H1 (cell line): ENCODE measurements at places on chromosomes 1 and 21.

DNA sequence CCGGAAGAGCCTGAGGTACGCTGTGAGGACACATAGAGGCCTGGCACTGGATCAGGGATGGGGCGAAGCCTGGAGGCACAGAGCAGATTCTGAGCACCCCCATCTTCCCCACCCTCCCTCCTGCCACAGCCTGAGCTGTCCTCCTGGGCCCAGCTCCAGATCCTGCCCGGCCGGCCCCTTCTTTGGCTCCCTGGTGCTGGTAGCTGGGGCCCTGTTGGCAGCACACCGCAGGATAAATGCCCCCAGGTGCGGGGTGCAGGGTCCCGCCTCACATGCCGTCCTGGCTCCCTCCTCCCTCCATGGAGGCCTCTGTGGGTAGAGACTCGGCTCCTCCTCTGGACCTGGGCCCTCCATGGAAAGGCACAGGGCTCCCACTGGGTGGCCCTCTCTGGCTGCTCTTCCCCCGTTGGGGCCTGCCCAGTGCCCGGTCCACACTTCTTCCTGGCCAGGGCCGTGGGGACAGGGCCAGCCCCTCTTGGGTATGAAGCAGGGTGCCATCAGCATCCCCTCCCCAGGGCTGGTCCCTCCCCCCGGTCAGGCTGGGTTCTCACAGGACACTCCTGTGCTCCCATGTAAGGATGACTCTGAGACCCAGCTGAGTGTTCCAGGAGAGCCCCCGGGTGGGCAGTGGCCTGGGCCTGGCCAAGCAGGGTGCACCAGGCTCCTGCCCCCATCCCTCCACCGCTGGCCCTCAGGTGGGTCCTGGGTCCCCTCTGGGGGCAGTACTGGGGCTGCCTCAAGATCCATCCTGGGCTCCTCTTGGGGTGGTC, 1.1 kb upstream of the OBSCN start:
- no peaks in the 10 kb centered on the region; the same call in 1 of the 2 replicates for H3K4me1 ChIP-seq
- H3K36me3 ChIP-seq: no peaks in the 10 kb centered on the region
- H3K27me3 ChIP-seq: peaks cover 11% of the 10 kb centered on the region

DNA sequence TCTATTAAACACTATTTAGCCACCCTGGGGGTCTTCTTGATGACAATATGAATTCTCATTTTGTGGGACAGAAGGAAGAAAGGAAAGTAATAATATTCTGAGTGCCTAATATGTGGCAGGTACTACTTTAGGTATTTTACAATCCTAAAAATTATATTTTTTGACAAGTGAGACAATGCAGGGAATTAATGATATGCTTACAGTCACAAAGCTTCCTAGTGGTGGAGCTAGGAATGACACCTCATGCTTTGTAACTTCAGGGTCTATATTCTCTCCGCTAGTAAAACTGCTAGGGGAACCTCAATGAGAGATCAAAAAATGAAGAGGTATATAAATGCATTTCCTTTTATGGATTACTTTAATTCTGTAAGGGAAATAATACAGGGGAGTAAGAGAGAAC, 44.3 kb downstream of the TPR start:
- no peak overlapping the region for H3K4me3 ChIP-seq
- DNase-seq: no peak
- H3K4me1 ChIP-seq: no peaks in the 10 kb centered on the region
- no peak overlapping the region for H3K27ac ChIP-seq
- peaks cover 58% of the 10 kb centered on the region for H3K36me3 ChIP-seq
- H3K27me3 ChIP-seq: no peaks in the 10 kb centered on the region

- H3K27me3 ChIP-seq: no peaks in the 10 kb centered on the region
- peak overlapping the region; percentile 77 for H3K27ac ChIP-seq
- H3K4me1 ChIP-seq: peaks cover 19% of the 10 kb centered on the region
- DNase-seq: no peak
These were observed 18.8 kb upstream of the TENT5B start for GRCh38 chr1:27031235-27032118.

DNA sequence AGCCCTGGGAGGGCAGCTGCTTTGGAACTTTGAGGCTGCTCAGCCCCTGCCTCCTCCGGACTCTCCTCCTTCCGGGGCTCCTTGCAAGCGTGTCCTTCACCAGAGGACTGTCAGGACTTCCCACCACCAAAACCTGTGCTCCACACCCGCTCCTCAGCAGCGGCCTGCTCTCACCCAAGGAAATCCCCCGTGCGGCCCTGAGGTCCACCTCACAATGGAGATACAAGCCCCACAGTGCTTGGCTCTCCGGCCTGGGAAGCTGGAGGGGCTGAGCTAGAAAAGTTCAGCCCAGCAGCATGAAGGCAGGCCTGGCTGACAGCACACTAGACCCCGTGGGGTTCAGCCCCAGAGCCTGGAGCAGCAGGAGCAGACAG, 33.6 kb downstream of the PGBD5 start:
- peaks cover 5% of the 10 kb centered on the region for H3K4me1 ChIP-seq
- H3K36me3 ChIP-seq: no peaks in the 10 kb centered on the region
- H3K4me3 ChIP-seq: no peak overlapping the region
- DNase-seq: no peak

GRCh38 chr1:168565825-168566224, 10.6 kb upstream of the XCL1 start:
- no peaks in the 10 kb centered on the region for H3K27me3 ChIP-seq
- H3K36me3 ChIP-seq: no peaks in the 10 kb centered on the region

- no peak overlapping the region for H3K4me3 ChIP-seq
- H3K27ac ChIP-seq: no peak overlapping the region
- DNase-seq: no peak
- no peaks in the 10 kb centered on the region for H3K27me3 ChIP-seq
- peaks cover 20% of the 10 kb centered on the region; the same call in 1 of the 2 replicates for H3K36me3 ChIP-seq
These were observed 44.0 kb downstream of the ODF2L start for GRCh38 chr1:86352086-86352485.

GRCh38 chr1:111875640-111876039, 113.8 kb downstream of the KCND3 start:
- H3K4me3 ChIP-seq: no peak overlapping the region
- no peaks in the 10 kb centered on the region for H3K36me3 ChIP-seq
- no peaks in the 10 kb centered on the region for H3K27me3 ChIP-seq
- H3K27ac ChIP-seq: no peak overlapping the region

DNA sequence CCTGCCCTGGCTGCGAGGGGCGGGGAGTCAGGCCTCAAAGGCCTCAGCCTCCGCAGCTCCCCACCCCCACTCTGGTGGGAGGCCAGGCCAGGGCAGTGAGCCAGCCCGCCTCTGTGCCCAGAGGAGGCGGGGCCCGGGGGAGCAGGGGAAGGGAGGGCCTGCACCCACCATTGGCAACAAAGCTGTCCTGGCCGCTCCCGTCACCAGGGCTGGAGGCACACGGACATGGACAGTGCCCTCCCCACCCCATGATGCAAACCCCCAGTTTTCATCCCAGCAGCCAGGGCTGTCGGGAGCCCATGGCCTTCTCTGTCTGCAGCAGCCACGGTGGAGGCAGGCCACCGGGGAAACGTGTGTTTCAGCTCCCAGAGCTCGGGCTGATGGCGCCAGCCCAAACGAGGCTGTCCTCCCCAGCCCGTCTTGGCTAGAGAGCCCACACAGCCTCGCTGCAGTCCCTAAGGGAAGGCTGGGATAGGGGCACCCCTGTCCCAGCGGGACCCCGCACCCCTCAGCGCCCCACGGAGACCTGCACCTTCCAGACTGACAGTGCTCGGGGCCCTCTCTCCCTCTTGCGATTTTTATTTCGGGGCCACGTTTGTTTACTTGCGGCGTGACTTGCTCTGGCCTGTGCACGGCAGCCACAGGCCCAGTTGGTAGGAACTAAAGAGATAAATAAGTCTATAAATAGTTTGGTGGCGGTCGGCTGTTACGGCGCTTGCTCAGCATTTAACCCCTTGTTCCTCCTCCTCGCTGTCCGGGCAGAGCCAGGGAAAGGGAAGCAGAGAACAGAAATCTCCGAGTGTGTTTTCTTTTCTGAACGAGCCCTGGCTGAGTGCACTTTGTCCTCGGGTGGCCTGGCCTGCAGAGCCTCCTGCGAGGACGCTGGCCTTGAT, 101.8 kb downstream of the PRDM16 start:
- H3K27me3 ChIP-seq: no peaks in the 10 kb centered on the region
- no peak overlapping the region; the same call in 1 of the 2 replicates for H3K27ac ChIP-seq
- no peaks in the 10 kb centered on the region for H3K36me3 ChIP-seq
- H3K4me1 ChIP-seq: peaks cover 9% of the 10 kb centered on the region; the same call in 1 of the 2 replicates

- no peak overlapping the region for H3K4me3 ChIP-seq
- no peaks in the 10 kb centered on the region for H3K27me3 ChIP-seq
- no peaks in the 10 kb centered on the region for H3K36me3 ChIP-seq
- no peaks in the 10 kb centered on the region for H3K4me1 ChIP-seq
- no peak overlapping the region for H3K27ac ChIP-seq
These were observed 355.6 kb downstream of the PRDM2 start for GRCh38 chr1:14055442-14056223.

- DNase-seq: peak; percentile 92
- H3K36me3 ChIP-seq: no peaks in the 10 kb centered on the region
- H3K27me3 ChIP-seq: no peaks in the 10 kb centered on the region
- no peak overlapping the region for H3K4me3 ChIP-seq
These were observed 10.8 kb downstream of the ADAMTSL4 start for GRCh38 chr1:150560011-150560438.

GRCh38 chr1:94560333-94560732, 18.8 kb upstream of the F3 start:
- no peak overlapping the region for H3K4me3 ChIP-seq
- H3K36me3 ChIP-seq: no peaks in the 10 kb centered on the region
- H3K27ac ChIP-seq: no peak overlapping the region
- no peaks in the 10 kb centered on the region for H3K4me1 ChIP-seq
- DNase-seq: no peak

- DNase-seq: no peak
- no peaks in the 10 kb centered on the region for H3K27me3 ChIP-seq
- H3K4me1 ChIP-seq: no peaks in the 10 kb centered on the region
- no peak overlapping the region for H3K4me3 ChIP-seq
These were observed 1017.6 kb downstream of the KCNT2 start for GRCh38 chr1:195590649-195591048.

DNA sequence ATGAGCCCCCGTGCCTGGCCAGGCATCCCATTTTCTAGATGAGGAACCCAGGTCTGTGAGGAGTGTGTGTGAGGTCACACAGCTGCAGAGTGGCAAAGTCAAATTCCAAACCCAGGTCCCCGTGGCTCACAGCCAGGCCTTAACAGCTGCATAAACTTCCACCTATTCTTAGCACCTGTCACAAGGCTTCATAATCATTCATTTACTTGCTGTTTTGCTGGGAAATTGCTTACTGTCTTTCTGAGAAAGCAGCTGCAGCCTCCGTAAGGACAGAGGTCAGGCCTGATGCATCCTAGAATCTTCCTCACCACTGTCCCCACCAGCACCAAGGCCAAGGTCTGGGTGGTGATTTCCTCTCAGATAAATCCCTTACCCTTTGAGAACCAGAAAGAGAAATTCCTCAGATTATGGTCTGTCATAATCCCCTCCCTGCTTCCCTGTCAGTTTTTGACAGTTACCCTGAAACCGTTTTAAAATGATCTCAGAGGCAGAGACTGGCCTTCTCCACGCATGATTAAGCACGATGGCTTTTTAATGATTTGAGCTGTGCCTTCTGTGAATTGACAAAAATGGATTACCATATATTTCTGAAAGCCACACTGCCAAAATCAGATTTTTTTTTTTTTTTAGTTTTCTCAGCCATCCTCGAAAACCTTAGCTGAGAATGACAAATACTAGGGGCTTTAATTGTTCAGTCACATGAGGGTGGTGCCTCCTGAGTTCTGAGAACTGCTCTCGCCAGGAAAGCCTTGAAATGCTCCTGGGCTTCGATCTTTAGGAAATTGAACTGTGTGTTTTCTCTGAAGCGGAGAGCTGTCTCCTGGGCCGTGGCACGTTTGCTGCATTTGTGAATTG, 70.0 kb upstream of the SELENON start:
- H3K4me3 ChIP-seq: no peak overlapping the region
- H3K4me1 ChIP-seq: peaks cover 17% of the 10 kb centered on the region
- DNase-seq: no peak
- H3K36me3 ChIP-seq: no peaks in the 10 kb centered on the region

DNA sequence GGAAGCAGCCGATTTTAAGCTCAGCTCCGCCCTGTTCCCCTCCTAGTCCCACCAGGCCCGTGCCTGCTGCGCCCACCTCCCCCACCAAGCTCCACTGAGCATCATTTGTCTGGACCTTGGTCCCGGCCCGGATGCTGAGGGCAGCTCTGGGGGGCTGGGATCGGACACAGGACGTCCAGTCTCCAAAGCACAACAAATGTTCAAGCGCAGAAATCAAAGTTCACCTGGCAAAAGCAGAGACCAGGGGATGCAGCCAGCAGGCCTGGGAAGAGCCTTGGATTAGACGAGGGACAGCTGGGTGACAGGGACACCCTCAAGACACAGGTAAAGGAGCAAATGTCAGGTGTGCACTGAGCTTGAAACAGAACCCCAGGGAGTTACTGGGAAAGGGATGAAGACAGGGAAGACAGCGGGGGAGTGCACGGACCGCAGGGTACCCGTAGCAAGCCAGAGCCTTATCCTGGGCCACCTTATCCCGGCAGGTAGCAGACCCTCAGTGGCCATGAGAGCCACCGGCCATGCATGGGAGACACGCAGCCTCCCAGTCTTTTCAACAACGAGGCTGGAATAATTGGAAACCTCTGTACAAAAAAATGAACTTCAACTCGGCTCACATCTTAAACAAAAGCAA, 22.2 kb upstream of the TMEM52 start:
- no peaks in the 10 kb centered on the region for H3K36me3 ChIP-seq
- H3K27me3 ChIP-seq: no peaks in the 10 kb centered on the region
- H3K4me1 ChIP-seq: no peaks in the 10 kb centered on the region
- DNase-seq: no peak
- no peak overlapping the region for H3K4me3 ChIP-seq
- no peak overlapping the region for H3K27ac ChIP-seq

DNA sequence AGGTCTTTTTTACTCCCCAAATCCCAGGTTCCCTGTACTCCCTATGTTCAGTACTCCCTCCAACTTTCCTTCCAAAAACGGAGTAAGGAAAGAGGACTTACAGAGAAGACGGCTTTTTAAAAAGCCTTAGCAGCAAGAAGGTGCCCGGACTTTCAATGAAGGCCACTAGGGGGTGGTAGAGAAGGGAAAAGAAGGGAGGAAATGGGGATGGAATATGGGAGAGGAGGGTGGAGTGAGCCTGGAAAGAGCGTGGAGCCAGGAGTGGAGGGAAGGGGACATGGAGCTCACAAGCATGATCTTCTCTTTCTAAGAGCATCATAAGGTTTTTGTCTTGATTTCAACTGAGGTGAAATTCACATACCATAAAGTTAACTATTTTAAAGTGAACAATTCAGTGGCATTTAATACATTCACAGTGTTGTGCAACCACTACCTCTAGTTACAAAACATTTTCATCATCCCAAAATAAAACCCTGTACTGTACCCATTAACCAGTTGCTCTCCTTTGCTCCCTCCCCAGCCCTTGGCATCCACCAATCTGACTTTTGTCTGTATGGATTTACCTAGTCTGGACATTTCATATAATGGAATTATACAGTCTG, 129.9 kb downstream of the ZNF281 start:
- H3K27me3 ChIP-seq: no peaks in the 10 kb centered on the region
- H3K27ac ChIP-seq: no peak overlapping the region

- H3K4me3 ChIP-seq: peak overlapping the region; percentile 43
- H3K36me3 ChIP-seq: no peaks in the 10 kb centered on the region
These were observed 2.1 kb upstream of the PRRX1 start for GRCh38 chr1:170661646-170662411.
